ENCODE measurements at places on chromosomes 2 and 18.

- no peak for DNase-seq
Measured at GRCh38 chr2:2635025-2635528, 304.0 kb upstream of the MYT1L start.

DNA sequence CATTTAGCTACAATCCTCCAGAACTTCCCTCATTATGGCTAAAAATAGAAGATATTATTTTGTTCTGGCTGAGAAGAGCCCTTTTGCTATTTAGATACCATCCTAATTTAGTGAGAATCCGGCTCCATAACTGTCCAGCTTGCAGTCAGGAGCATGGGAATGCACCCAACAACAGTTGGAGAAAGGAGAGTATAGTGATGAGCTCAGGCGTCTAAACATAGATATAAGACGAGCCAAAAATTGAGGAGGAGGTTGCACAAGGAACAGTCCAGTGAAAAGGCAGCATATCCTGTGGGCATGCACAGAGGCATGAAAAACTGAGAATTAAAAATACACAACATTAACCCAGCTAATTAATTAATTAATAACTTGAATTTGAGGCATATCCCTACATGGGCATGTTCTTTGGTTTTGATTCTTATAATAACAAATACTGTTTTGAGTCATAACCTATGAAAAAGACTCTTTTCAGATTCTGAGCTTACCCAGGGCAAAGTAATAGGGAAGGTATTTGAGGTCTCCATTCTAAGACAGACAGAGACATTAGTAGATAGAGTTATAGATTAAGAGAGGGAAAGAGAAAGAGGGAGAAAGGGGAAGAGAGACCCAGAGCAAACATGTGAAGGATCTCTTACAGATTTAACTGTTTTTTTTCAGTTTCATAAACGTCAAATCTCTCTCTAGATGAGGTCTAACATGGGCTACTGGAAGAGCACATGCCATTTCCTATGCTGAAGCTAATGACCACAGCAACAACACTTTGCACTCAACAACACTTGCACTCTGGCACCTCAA, 311.2 kb downstream of the OSR1 start:
- DNase-seq: no peak

GRCh38 chr2:9164112-9164608, 42.5 kb upstream of the ASAP2 start:
- DNase-seq: no peak

DNA sequence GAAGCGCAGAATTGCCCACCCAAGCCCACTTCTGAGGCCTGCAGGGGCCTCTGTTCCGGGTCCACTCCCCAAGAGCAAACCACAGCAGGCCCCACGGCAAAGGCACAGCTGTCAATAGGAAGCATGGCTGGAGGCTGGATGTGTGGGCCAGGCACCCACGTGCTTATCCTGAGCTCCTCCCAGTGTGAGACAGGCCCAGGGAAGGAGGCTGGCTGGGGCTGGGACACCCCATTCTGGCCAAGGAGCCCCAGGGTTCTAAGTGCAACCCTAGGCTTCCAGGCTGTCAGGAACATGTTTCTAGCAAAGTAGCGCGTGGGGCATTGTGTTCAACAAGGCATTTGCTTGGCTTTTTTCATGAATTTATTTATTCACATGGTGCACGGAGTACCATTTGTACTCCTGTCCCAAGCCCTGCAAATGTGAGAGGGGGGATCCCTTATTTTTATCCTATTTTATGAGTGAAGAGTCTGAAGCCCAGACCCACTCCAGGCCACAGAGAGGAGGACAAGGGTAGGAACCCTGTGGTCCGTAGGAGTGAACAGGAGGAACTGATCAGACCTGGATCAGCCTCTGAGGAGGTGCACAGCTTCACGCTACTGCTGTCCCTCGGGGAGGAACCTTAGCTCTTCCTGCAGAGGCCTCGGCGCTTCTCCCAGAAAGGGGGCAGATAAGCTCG, 6.1 kb upstream of the RAB17 start:
- no peak for DNase-seq

DNA sequence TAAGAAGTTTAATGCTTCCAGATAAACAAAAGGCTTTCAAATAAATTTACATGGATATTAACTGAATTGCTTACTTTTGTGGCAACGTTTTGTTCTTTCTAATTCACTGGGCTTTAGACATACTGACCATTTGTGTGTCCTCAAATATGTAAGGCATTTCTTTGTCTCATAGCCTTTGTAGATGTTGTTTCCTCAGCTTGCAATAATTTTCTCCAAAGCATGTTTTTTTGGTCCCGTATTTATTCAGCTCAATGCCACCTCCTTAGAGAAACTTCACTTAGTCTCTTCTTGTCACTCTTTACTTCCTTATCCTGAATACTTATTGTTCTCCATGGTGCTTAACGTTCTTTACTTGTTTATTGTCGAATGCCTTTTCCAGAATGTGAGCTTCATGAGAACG, 98.5 kb downstream of the NUP35 start:
- DNase-seq: no peak

- no peak for DNase-seq
Measured at GRCh38 chr2:189409131-189409530, 32.1 kb upstream of the WDR75 start.

Data from GF-D8 (cell line).